GDM1 (cell line): ENCODE measurements at places on chromosomes 3 and 15.

GRCh38 chr15:62807539-62808130 lies 234.9 kb upstream of the TPM1 start:
- DNase-seq, result no peak

GRCh38 chr3:89699771-89700170 lies 592.4 kb downstream of the EPHA3 start:
- DNase-seq, result no peak

DNA sequence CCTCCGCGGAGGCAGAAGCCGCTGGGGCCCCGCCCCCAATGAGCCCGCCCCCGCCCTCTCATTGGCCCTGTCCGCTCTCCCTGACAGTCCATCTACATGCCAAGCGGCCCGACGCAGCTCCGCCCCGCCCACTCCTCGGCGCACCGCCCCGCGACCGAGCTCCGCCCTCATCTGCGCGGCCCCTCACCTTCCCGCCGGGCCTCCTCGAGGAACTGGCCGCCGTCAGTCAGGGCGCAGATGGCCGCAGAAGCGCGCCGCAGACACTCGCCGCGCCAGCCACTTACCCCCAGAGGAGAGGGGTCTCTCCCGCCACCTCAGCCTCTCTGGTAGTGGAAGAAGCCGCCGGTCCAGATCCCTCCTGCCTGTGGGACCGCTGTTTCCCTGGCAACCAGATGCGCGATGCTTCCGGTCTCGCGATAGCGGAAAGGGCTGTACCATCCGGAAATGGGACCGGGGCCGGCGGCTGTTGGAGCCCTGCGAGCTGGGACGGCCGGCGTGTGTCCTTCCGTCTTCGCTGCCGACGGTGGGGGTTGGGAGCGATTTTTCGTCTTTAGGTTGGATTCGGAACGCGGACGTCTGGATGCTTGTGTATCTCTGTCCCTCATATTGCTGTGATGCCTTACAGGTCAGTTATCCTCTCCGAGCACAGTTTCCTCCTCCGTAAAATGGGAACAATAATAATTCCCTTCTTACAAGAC lies at the start of gene FSIP1:
Gene FSIP1 (minus strand): TSS at position 401 of the 698 bp plus-strand sequence. CDS start 6,317 bp downstream, outside the sequence.
- DNase-seq, result peak; percentile 96

DNA sequence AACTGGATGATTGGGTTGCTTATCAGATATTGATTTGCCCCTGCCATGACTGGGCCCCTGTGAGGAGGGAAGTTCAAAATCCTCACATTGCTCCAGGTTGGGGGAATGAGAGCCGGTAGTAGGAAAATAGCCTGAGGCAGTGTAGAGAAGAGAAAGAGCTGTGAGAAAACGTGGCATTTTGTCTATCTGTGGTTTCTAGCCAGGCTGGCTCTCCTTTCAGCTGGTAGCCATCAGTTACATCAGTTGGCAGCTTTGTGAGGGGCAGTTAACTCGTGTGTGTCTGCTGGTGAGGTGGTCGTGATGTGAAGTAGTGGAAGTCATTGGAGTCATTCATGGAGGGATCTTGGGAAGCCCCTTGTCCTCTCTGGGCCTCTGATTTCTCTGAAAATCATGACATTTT lies 5.2 kb downstream of the ESYT3 start:
- no peak for DNase-seq
